ENCODE measurements at places on chromosomes 7 and 10.

GRCh38 chr10:51074238-51075028, at the start of gene PRKG1:
PRKG1 (plus strand) TSS chr10:51074487.
- DNase-seq = no peak

DNA sequence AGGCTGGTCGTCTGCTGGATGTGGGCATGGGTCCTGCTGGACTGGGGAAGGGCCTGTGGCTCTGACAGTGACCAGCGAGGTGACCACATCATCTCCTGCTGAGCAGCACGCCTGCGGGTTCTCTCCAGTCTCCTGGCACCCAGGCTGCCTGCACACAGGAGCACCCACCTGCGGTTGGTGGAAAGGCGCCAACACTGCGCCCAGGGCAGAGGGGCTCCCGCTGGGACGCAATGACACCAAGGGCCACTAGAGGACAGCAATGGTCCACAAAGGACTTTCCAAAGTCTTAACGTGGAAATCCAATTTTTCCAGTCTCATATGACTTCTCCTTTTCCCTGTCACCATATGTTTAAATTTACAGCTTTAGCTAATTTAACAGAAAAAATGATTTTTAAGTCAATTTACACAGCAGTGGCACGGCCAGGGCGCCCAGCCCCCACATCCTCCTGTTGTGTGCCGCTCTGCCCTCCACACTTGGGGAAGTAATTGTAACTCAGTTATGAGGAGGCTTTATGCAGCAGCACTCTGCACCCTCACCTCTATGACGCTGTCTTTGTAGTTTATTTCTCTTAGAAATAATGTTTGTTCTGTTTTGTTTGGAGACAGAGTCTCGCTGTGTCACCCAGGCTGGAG, 38.1 kb downstream of the CFAP46 start:
- no peak for DNase-seq

GRCh38 chr10:100153239-100153825, 32.5 kb downstream of the ERLIN1 start:
- no peak for DNase-seq

DNA sequence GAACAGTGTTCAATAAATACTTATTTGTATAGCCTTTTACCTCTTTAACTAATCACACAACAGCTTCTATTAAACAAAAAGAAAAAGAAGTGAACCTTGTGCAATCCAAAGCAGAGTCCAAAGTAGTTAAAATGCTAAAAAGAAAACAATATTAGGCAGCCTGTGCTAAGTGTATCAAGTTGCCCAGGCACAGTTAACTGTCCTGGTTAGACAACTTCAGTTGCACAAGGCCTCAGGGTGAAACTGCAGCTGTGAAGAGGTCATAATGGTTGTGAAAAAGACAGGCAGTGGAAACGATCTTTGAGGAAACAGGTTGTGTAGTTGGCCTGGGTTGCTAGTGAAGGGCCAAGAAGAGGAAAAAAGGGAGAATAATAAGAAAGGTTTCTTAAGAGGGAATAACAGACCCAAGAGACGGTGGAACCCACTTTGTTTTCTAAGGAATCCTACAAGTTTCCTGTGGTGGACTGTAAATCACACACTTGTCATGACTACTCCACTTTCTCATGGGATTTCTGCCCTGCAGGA, 6.0 kb upstream of the CROT start:
- no peak for DNase-seq

DNA sequence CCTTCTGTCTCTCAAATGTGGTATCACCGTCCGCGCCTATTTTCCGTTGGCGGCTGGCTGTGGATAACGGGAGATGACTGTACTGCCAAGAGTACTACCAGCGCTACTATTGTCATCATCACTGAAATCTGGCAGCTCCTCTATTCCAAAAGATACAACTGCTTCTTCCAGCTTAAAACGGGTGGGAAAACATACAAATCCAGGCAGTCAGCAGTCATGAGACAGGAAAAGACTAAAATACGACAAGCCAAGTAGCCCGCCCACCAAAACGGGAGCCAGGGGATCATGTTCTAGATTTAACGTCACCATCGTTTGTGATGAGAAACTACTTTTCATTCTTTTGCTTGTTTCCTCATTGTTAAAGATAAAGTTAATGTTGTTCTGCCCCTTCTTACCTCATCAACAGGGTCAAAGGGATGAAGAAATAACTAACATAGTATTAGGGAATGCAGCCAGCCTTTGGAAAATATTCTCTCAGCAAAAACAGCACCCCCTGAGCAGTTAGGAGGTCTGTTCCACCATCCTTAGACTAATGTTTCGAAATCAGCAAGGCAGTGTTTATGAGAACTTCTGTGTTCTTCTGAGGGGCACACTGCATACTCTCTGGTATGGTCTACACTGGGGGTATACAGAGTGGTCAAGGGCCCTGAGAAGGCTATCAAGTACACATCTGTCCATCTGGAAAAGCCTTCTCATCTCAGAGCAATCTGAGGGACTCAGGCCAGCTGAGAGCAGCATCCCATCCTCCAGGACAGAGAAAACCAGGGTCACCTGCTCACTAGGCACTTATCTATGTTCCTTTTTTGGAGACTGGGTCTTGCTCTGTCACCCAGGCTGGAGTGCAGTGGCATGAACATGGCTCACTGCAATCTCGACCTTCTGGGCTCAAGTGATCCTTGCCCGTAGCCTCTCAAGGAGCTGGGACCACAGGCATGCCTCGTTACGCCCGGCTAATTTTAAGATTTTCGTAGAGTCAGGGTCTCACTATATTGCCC, 47.5 kb downstream of the GNA12 start:
- no peak for DNase-seq

DNA sequence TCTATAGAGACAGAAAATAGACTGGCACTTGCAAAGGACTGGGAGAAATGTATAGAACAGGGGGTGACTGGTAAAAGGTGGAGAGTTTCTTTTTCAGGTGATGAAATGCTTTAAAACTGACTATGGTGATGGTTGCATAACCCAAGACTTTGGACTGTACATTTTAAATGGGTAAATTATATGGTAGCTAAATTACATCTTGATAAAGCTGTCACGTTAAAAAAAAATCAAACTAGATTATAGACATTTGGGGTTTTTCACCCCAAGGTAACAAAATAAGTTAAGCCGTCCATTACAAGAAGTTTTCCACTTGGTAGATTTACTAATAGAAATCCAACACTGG, 24.0 kb downstream of the TMEM209 start:
- DNase-seq = no peak

- DNase-seq = no peak
Observed at GRCh38 chr10:102191956-102192355, 34.1 kb upstream of the ELOVL3 start.

GRCh38 chr10:29514306-29514705, 120.5 kb downstream of the SVIL start:
- DNase-seq = no peak
